Stomach (tissue), 19 donors: ENCODE measurements at places on chromosomes 2 and 18.

DNA sequence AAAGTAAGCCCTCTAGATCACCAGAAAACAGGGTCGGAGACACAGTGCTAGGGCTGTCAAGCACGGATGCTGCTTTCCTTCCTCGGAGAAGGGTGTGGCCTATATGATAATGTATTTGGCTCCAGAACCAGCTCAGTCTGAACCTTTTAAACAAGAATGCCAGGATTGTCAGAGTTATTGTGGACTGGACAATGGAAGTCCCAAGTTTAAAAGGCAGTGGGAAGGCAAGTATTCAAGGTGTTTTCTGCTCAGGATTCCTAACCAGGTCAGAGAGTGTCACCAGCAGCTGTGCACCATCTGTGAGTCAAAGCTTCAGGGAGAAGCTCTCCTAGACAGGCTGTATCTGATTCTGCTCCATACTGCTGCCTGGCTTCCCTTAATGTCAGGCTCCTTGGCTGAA, 94.8 kb downstream of the SPOPL start:
- DNase-seq: no peak

- peak; percentile 22 for DNase-seq
These were observed 73.2 kb downstream of the ASB1 start for GRCh38 chr2:238499731-238500580.

DNA sequence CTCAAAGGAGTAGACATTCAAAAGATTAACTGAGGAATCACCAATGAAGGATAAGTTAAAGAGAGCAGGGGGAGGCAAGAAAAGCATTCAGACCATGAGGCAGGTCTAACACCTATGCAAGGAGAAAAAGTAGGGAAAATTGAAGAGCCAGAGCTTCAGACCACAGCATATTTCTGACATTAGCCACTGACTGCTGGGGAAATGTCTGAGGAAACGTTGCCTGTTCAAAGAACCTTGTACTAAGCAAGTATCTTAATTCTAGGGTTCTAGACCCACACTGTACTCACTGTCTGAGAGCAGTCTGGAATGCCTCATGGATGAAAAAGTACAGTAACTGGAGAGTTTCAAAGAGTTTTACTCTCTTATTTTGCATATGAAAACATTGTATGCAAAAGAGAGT, 39.5 kb upstream of the TFPI start:
- no peak for DNase-seq

GRCh38 chr2:223528036-223528435, 74.1 kb downstream of the SCG2 start:
- DNase-seq: peak; percentile 25

DNA sequence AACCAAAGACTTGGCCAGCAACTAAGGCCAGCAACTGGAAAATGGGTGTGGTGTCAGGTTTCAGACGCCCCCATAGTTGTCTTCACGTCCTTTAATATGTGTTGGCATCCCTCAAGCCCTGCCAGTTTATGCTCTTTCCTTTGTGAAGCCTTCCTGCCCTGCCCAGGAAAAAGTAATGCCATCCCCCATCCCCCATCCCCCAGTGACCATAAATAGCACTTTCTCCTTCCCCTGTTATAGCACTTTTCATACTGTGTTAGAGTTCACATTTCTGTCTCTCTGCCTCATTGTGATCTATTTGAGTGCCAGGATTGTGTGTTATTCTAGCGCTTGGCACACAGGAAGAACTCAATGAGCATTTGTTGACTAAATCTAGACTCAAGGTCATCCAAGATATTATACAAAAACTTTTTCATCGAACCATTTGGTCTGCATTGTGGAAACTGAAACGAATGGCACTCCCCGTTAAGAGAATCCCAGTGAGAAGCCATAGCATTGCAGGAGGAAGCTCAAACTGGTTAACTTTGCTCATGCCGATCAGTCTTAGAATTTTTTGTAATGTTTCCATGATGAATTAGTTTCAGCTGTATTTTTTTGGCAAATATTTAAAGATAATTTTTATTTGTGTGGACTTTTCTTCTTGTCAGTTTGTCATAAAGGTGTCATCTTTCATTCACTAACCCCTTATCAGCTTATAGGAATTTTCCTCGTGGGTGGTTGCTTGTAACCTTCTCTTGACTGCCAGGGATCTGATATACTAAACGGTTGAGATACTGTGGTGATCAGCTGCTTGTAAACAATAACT, 15.7 kb downstream of the CRIM1 start:
- no peak for DNase-seq

DNA sequence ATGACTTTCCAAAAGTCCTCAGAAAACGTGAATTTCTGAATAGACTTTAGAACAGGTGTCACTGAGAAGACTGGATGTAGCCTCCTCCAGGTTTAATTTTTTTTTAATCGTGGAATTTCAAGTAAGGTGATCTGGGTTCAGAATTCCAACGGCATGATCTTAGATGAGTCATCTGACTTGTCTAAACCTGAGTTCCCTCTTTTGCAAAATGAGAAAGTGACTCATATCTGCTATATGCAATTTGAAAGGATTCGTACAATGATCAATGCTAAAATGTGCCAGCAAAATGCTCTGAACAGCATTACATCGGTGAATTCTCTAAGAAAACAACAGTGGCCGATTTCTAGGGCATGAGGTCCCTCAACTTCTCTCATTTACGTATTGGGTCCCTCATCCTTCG, 69.1 kb upstream of the ZNF516 start:
- no peak for DNase-seq
